ENCODE measurements at places on chromosomes 13 and 19.

- no peak for DNase-seq
Observed at GRCh38 chr19:44949550-44949949, 3.7 kb downstream of the APOC2 start.

DNA sequence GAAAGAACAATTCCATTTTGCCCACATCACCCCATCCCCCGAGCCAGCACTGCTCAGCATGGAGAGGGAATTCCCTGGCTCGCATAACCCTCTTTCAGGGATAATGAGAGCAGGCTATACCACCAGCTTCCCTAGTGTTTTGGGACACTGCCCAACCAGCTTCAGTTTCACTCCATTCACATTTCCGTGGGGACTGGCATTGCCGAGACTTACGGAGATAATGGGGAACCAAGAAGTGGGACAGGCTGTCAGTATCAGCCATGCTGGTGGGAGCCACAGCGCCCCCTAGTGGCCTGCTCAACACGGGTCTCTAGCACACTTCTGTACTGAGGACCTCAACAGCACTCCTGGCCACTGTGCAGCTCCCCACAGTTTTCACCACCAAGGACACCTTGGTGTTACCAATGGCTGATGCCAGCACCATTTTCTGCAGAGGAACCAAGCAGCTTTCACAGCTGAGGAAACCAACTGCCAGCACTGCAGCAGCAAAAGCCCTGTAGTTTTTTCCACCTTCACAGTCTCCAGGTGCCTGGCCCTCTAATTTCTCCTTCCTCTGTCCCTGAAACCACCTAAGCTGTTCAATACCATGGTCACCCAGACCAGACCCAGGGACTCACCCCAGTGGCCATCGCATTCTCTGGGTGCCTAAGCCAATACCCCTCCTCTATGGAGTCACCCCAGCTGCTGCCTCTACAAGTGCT lies 23.7 kb downstream of the SLC6A16 start:
- peak; percentile 74 for DNase-seq

GRCh38 chr13:62524061-62524460 lies 1108.4 kb upstream of the PCDH20 start:
- DNase-seq = no peak

DNA sequence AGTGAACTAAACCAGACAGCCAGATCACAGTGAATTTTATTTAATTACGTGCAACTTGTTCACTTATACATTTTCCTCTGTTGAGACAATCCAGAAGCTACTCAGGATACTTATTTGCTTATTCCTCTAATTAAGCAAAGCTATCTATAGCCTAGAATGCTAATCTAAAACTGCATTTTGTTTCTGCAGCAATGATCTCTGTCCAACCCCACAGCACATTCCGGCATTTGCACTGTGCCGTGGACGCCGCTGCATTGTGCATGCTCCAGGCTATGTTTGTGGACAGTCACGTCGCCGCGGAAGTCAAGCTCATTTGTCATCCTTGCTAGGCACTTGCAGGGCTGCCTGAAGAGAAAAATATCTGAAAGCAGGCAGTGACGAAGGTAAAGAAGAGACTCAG lies 406.9 kb downstream of the RFC3 start:
- no peak for DNase-seq

DNA sequence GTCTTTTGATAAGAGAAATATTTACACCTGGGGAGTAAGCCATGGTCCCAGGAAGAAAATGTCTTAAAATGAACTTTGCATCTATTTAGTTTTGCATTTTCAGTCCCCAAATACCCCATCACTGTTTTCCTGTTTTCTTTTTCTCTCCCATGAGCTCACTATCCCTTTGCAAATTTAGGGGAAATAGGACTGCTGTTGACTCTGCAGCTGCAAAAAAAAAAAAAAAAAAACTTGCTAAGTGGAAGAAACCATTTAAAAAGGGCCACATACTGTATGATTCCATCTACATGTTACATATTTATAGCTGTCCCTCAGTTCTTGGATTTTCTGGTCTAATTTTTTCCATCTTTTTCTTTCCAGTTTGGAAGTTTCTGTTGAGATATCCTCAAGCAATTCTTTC lies 98.2 kb upstream of the SERP2 start:
- no peak for DNase-seq

DNA sequence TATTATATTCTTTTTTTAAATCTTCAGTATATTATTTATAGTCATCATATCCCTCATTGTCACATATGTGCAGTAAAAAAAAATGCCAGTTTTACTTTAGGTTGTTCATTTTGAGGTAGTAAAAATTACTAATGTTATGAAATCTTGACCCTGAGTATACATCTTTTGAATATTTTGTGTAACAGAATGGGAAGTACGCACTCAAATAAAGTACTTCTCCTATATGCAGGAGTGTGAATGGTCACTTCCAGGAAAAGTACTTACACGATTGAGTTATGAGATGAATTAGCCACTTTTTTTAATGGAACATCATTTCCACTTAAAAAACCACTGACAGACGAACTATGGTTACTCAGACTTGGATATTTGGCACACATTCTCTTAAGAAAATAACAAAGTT lies 58.5 kb downstream of the C13orf42 start:
- DNase-seq = no peak

DNA sequence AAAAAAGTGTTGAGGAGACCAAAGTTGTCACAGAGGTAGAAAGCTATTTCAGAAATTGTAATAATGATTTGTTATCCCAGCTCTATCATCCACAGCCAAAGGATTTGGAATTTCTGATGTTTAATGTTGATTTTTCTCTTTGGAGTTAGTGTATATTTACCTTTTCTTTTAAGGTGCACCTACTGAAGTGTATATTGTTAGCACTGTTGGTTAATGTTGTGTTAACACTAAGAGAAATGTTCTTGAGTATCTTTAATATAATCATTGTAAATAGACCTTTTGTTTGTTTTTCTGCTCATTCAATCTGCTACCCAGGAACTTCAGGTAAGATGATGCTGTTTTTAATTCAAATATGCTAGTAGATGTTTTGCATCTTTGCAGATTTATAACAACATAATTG lies 57.5 kb downstream of the ZAR1L start:
- DNase-seq = no peak

GRCh38 chr19:23460656-23461055 lies 65.4 kb upstream of the ZNF91 start:
- no peak for DNase-seq

DNA sequence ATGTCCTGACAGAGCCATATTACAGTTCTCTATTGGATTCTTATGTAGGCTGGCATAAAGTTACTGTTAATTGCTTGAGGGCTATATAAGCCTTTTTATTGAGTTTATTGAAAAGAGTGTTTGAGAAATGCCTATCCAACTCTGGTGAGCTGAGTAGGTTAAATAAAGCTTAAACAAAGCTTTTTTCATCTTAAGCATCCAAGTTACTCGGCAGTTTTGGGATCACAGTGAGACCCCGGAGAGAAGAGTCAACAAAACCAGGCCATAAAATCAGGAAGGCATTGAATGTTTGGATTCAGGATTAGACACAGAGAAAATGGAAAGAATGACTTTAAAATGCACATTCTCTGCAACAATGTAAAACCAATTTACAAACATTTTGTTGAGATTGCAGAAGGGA lies 588.5 kb downstream of the DACH1 start:
- DNase-seq = no peak

- no peak for DNase-seq
Observed at GRCh38 chr19:47607564-47608073, 1.3 kb upstream of the BICRA start.

Data from MM.1S (cell line).